ENCODE measurements at places on chromosomes 2 and 18.

GRCh38 chr2:226115832-226116200, 683.8 kb downstream of the IRS1 start:
- peaks cover 13% of the 10 kb centered on the region for H3K27me3 ChIP-seq
- DNase-seq = no peak
- H3K4me3 ChIP-seq = no peak overlapping the region
- H3K4me1 ChIP-seq = no peaks in the 10 kb centered on the region
- no peak overlapping the region for H3K27ac ChIP-seq

- H3K27ac ChIP-seq = no peak overlapping the region
- peaks cover 2% of the 10 kb centered on the region for H3K36me3 ChIP-seq
- no peaks in the 10 kb centered on the region for H3K4me1 ChIP-seq
- no peak overlapping the region for H3K4me3 ChIP-seq
- DNase-seq = no peak
Observed at GRCh38 chr2:60523963-60524362, 29.5 kb downstream of the BCL11A start.

- H3K27ac ChIP-seq = no peak overlapping the region
- DNase-seq = no peak
- H3K36me3 ChIP-seq = no peaks in the 10 kb centered on the region
- no peaks in the 10 kb centered on the region for H3K4me1 ChIP-seq
- no peak overlapping the region for H3K4me3 ChIP-seq
- H3K27me3 ChIP-seq = no peaks in the 10 kb centered on the region
Observed at GRCh38 chr2:222753251-222753824, 81.9 kb downstream of the MOGAT1 start.

- H3K27me3 ChIP-seq = peaks cover 20% of the 10 kb centered on the region
- no peaks in the 10 kb centered on the region for H3K4me1 ChIP-seq
- no peak for DNase-seq
- peaks cover 2% of the 10 kb centered on the region for H3K36me3 ChIP-seq
Observed at GRCh38 chr18:9441061-9441460, 34.3 kb upstream of the RALBP1 start.

DNA sequence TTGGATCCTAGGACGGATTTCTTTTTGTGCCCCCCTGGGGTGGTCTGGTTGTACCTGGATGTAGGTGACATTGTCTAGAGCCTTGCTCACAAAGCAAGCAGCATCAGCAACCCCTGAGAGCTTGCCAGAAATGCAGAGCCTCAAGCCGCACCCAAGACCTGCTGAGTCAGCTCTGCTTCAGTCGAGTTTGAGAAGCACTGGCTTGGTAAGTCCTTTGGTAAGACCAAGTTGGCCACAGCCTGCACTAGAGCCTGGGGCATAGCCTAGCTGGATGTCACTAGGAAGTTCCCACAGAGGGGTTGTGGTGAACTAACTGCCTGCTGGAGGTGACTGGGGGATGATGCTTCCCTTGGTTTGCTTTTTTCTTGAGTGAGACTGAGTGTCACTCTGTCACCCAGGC, 6.2 kb downstream of the ABCG5 start:
- no peak overlapping the region for H3K4me3 ChIP-seq
- DNase-seq = no peak
- peaks cover 4% of the 10 kb centered on the region for H3K4me1 ChIP-seq
- H3K27ac ChIP-seq = no peak overlapping the region
- H3K36me3 ChIP-seq = peaks cover 2% of the 10 kb centered on the region
